NCI-H1417 (cell line): ENCODE measurements at places on chromosomes 6 and 20.

GRCh38 chr6:56977192-56977591, 22.3 kb downstream of the BEND6 start:
- no peak for DNase-seq

GRCh38 chr6:139920027-139920775, 545.8 kb upstream of the CITED2 start:
- peak; percentile 60 for DNase-seq

DNA sequence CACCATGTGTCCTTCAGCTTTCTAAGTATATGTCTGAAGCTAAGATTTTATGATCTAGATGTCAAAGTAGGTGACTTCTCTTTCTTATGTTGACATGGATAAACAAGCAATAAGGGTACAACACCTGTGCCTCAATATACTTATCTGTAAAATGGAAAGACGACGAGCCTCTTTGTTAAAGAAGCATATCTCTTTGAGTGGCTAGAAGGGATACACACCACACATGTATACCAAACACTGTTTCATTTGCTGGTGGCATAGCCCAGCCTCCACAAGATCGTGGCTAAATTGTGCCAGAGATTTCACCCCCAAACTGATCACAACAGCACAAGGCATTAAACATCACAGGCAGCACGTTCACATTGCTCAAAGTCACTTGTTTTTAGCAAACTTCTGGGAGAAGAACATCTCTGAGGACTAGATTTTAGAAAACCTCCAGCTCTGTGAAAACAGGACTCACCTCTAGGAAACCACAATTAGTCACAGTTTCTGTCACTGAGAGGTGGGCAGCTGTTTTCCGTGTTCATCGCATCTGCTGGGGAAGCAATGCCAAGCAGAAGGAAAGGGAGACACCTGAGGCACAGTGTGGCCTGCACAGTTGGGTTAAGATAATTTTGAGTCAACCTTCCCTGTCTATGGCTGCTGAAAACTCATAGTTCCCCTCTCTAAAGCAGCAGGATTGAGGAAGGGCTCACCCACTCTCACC, 263.0 kb upstream of the PLCB4 start:
- DNase-seq: no peak

GRCh38 chr20:32144898-32145662, 35.6 kb downstream of the TM9SF4 start:
- DNase-seq: no peak
